ENCODE measurements at places on chromosomes 5 and 9. TPM values are rescaled to one million over a fixed set of nuclear protein-coding genes. Genes with fewer than 3 reads are reported as not detected.
A peak's percentile ranks its signal among the peaks of the same experiment; 100 is the strongest.

GRCh38 chr9:136342181-136343120, 15.1 kb downstream of the GPSM1 start:
- DNase-seq = no peak

DNA sequence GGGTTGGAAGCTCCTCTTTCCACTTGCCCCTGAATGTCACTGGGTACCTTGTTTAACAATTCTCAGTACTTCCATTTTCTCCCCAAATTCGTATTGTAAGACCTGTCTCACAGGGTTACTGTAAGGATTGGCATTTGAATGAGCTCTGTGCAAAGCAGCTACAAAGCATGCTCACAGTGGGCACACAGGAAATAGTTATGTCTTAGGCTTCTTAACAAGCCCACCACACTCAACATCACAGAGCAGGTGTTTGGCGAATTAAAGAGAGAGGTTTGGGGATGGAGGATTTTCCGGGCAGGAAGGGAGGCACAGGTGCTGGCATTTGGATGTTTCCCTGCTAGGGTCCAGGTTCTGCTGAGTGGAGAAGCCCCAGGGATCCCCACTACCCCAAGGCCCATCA, 17.0 kb upstream of the LHFPL2 start:
- DNase-seq = no peak

GCNT1 gene
- 5.9 TPM for polyA plus RNA-seq

DNA sequence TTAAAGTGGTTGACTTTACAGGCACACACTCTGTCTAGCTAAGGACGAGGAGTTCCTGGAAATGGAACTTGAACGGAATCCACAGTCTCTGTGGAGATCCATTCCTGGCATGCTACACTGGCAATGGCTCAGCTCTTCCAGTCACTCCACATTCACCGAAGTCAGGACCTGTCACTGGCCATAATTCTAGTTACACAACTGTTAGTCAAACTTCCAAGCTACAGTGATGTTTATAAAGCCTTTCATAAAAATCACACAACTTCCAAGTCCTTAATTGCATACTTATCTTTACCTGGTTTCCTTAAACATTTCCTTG, 15.7 kb downstream of the CDC14B start:
- DNase-seq = peak; percentile 73

- peak; percentile 99 for DNase-seq
Measured at GRCh38 chr5:176647030-176647842, at the start of gene TSPAN17. Gene TSPAN17, plus strand, starts transcription at chr5:176647484. Its CDS starts 132 bp downstream, at chr5:176647616.

RHOBTB3 gene
- polyA plus RNA-seq = 63.6 TPM

DNA sequence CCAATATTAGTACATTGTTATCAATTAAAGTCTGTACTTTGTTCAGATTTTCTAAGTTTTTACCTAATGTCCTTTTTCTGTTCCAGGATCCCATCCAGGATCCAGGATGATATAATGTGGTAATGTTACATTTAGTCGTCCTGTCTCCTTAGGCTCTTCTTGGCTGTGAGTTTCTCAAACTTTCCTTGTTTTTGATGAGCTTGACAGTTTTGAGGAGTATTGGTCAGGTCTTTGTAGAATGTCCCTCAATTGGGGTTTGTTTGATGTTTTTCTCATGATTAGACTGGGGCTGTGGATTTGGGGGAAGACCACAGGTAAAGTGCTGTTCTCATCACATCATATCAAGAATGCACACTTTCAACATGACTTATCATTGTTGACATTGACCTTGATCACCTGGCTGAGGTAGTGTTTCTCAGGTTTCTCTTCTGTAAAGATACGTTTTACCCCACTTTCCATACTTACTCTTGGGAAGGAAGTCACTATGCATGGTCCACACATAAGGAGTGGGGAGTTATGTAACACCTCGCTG, 9.6 kb downstream of the NDFIP1 start:
- DNase-seq = no peak

GRCh38 chr5:43010935-43011315, 29.2 kb downstream of the ANXA2R start:
- DNase-seq = peak; percentile 29

- no peak for DNase-seq
Measured at GRCh38 chr9:128001151-128001778, 20.5 kb upstream of the EEIG1 start.

NOP16 gene
- polyA plus RNA-seq = 33.7 TPM

DNA sequence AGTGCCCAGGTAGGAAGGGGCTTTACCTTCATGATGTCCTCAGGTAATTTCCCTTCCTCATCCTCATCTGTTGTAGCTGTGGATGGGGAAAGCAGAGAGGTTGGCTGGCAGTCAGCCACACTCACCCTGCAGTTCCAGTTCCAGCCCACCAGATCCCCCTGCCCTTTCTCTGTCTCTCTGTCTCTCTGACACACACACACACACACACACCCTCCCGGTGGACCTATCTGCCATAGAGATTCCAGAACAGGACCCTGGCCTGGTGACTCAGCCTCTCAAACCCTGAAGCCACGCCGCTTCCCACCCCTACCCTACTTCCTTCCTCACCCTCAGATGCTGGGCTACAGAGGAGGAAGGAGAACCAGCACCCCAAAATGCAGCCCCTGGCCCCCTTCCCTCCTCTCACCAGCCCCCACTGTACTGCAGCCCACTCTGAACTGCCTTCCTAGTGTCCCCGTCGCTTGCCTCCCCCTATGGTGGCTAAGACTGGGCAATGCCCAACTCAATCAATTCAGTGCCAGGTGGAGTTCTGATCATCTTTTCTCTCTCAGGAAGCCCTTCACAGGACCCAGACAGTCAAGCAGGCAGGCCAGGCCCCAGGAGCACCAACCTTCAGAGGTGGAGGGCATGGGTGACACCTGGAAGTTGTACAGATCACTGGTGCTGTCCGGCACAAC, 4.8 kb downstream of the IRF1 start:
- DNase-seq = no peak

- peak; percentile 99 for DNase-seq
Measured at GRCh38 chr9:95508968-95509850, 7.6 kb downstream of the PTCH1 start.

DNA sequence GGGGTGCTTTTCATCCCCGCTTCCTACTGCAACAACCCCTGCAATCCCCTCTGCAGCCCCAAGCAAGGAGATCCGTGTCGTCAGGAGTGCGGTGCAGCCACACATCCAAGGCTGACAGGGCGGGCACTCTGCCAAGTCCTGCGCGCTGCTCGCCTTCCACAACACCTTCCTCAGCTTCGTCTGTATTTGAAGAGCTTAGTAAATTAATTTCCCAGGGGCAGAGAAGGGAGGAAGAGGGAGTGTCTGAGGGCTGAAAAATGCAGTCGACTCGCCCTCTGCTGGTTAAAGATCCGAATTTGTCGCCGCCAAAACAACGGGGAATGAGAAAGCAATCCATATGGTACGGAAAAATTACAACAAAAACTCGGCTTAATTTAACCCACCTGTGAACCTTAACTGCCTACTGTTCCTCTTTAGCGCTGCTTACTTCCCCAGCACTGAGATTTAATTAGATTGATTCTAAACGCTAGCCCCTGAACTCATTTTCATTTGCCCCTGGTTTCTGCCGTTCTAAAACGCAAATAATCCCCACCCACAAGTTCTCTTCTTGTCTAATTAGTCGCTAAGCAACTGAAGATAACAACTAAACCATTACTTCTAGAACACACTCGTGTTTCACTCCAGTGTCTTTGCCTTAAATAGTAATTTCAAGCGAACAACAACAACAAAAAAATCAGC, 10.9 kb upstream of the PCDHB1 start:
- DNase-seq = peak; percentile 25

DNA sequence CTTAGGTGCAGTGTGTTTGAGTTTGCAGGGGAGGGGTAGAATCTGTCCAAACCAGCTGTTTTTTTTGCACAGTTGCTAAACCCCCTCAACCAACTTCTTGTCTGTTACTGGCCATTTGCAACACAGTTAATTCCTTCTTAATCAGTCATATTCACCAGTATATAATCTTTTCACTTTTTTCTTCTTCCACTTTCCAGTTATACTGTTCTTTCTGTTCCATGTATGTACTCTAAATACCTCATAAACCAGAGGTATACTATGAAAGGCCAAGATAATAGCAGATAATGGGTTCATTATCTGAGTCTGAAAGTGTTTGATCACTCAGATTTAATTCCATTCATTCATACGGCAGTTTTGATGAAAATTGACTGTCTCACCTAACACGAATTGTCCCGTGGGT, 11.1 kb downstream of the SMAD5 start:
- DNase-seq = no peak

SSBP2 gene
- 57.8 TPM for polyA plus RNA-seq

MACIR gene
- 12.2 TPM for polyA plus RNA-seq

DNA sequence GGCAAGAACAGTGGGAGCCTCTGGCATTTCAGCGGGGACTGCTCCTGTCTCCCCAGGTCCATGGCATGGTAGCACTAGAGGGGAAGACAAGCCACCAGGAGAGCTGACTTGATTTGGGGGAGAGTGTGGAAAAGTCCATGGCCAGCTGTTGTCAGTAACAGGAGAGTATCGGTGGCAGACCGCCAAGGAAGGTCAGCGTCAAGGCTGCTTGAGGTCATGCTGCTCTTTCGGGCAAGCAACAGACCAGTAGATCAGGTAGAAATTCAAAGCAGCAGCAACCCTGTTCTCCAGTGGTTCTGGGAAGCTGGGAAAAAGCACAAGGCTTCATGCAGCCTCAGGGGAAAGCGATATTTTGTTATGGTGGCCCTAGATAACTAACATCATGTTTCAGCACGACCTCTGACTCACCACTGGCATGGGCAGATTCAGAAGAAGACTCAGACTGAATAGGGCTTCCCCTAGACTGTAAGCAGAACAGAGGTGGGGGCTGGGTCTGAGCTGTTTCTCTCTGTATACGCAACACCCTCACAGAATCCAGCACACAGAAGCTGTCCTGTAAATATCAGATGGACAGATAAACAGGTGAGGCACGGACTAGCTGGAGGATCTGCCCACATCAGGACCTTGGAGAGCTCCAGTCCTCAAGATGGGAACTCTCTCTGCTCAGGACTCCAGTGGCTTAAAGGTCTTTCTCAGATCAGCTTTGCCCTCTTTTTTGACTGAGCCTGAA, 35.2 kb upstream of the PLEKHG4B start:
- peak; percentile 61 for DNase-seq

GRCh38 chr5:128579093-128579492, 41.0 kb upstream of the FBN2 start:
- peak; percentile 63 for DNase-seq

PTPN3 gene
- 2.2 TPM for polyA plus RNA-seq

DNA sequence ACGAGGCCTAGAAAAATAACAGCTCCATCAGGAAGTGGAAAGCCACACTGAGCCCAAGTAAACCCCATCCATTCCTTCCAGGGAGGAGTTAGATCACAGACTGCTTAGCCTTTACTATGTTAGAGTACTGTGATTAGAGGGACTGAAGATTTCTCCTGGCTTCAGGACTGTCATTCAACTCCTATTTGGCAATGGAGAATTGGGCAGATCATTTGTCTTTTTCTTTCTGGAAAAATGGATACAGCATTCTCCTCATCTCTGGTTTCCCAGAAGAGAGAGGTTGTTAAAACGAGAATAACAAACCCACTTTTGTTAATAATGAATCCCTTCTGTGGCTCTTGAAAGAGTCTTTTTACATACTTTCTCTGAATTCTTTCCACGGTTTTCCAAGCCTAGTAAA, 150.4 kb downstream of the GABRB2 start:
- peak; percentile 87 for DNase-seq

DNA sequence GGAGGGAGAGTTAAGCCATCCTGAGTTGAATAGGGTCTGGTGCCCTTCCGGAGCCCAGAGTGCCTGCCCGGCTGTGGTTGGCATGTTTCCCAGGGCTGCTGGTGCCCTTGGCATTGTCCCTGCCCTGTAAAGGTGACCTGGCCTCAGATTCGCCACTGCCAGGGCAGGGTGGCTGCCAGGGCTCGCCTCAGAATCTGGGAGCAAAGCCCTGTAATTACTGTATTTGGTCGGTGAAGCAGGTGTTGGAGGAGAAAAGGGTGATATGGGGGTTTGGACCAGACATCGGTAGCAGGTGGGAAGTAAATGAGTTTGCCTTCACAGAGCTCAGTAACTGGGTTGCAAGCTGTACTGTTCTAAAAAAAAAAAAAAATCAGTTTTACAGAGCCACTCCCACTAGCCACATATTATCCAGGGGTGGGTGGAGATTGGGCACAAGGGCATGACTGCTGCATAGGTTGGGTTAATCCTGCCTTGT, 47.6 kb downstream of the RGS3 start:
- DNase-seq = no peak

DNA sequence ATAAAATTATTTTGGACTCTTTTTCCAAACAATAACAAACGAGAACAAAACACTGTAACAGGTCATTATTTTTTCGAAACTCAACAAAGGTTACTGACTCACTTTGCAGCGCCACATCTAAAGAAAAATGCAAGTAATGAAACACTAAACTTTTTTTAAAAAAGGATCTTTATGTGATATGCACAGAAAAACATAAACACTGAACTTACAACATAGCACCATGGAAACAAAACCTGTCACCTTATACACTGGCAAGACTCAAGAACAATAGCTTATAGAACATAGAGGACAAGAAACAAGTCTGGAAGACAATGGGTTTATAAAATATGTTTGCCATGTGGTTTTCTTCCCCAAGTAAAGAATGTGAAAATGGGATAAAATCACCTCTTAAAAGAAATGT, 85.2 kb downstream of the AUH start:
- no peak for DNase-seq

GRCh38 chr5:68032216-68032762, 183.3 kb upstream of the PIK3R1 start:
- DNase-seq = peak; percentile 91

DNA sequence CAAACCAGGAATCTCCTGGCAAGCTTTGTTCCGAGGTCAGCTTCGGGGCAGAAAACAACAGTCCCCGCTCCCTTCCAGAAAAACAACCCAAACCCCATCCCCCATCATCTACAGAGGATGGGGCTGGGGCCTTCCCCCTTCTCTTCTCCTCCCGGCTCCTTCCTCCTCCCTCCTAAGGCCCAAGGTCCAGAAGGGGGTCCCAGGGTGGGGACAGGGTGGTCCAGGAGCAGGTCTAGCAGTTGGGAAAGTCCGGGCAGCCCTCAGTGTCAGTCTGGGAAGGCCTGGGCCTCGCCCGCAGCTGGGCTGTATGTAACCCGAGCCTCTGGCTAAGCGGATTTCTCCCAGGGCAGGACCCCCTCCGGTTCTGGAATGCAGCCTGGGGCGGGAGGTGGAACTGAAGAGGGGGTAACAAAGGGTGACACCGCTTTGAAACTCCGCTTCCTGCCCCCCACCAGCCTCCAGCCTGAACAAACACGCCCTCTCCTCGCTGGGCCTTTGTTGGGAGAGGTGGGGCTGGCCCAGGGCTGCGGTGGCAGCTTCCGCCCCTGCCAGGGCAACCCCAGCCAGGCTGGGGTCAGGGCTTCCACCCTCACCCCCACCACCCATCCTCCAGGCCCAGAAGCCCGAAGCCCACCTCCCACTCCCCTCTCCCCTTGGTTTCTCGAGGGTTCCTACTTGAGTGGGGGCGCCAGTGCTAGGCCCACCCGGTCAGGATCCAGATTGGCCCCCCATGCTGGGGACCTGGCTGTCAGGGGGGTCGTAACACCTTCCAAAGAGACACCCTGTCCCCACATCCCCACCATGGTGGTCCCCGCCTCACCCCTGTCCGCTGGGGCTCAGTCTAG, 63.5 kb downstream of the C9orf50 start:
- DNase-seq = peak; percentile 82

GRCh38 chr9:36151316-36152210, 15.0 kb downstream of the GLIPR2 start:
- peak; percentile 65 for DNase-seq

GRCh38 chr5:1095990-1096363, 15.9 kb downstream of the SLC12A7 start:
- no peak for DNase-seq
